ENCODE measurements at places on chromosomes 2 and 18.
A peak's percentile ranks its signal among the peaks of the same experiment; 100 is the strongest.

DNA sequence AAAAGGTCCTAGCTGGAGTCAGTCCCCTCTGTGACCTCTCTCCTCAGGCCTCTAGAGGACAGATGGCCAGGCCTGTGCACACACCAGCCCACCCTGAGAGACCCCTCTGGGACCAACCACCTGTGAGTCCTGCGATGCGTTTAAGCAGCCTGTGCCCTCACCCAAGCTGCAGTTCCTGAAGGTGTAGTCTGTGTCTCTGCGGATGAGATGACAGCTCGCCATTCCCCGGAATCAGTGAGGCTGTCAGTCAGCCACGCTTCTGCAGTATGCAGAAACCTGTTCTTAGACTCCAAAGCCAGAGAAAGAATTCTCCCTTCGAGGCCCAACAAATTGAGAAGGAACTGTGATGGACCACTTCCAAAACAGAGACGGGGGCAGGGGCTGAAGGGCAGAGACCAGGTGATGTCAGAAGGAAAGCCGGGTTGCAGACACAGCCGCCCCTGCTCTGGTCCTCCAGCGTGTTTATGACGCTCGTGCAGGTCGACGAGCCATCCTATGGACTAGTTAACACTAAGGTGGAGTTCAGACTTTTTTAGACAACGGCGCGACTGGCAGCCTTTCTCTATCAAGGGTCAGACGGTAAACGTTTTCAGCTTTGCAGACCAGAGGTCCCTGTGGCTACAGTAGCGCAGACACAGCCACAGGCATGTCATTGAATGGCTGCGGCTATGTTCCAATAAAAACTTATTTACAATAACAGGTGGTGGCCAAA is 10.2 kb downstream of the MTERF4 start:
- no peak for DNase-seq

DNA sequence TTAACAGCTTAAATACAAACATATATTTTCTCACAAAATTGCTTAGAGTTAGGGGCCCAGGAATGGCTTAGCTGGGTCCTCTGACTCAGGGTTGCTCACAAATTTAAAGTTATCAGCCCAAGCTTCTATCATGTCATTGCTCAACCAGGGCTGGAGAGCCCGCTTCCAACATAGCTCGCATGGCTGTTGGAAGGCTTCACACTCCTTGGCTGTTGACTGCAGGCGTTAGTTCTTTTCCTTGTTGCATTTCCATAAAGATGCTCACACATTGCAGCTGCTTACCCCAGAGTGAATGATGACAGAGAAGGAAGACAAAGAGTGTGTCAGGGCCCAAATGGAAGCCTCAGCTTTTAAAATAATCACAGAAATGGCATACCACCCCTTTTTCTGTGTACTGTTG is 62.9 kb upstream of the TFPI start:
- DNase-seq, result no peak

DNA sequence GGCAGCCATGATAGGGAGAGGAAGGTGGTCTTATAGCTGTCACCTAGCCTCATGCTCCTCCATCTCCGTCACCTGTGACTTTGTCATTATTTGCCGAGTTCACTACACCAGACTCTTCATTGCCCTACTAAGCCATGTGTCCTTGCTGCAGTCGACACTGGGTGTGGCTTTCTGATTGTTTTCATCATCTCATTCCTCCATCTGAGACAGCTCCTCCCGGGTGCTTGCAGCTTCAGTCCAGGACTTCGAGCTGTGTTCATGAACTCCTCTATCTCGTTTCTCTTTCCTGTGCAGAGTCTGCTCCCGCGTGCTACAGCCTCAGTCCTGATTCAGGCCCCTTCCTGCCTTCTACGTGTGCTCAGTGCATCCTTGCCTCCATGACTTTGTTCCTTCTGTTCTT is 295.1 kb upstream of the TNP1 start:
- no peak for DNase-seq

DNA sequence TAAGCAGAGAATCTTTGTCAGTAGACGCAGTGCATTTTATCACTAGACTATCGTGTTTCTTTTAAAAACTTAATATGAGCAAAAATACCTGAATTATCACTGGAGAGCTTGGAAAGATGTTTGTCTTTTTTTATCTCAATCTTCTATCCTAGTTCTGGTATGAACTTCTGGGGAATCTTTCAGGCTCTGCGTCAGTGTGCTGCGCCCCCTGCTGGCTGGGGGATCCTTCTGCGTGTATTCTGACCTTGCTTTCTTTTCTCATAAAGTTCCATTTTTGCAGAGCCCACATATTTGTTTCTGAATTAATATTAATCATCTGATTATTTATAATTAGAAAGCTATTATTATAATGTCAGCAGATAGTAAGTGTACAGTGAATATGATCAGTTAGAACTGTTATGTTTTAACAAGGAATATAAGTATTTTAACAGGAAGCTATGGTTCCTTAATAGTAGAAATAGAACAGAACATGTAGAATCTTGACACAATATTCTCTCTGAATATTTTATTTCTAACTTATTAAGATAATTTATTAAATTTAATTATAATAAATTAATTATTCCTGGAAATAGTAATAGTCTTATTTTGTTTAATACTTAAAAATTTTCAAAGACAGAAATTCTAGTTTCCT is 945.0 kb upstream of the CRIM1 start:
- DNase-seq, result peak; percentile 18

- no peak for DNase-seq
Observed at GRCh38 chr2:224272237-224272910, 129.5 kb downstream of the FAM124B start.

DNA sequence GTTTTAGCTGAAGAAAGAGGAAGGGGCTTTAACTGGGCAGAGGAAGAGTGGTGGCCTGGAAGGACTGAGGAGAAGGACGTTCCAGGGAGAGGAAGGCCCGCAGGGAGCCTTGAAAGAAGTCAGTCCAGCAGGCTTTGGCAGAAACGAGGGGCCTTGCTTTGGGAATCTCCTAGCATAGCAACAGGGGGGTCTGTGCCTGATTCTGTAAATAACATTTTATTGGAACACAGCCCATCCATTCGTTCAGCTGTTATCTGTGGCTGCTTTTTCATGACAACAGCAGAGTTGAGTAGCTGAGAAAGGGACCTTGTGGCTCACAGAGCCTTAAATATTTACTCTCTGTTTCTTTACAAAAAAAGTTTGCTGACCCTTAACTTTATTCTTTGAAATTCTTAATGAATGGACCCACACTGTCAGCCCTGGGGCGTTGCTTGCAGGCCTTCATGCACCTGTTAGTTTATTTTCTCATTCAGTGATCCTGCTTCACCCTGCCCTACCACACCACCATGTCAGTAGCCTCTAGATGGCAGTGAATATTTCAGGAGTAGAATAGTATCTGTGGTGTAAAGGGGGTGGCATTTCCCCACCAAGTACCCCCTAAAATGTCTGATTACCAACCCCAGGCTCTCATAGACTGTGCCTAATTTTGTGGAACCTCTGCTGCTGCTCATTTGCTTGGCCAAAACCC is 61.0 kb downstream of the MGAT5 start:
- no peak for DNase-seq

GRCh38 chr18:8908792-8909510 is 193.5 kb upstream of the NDUFV2 start:
- no peak for DNase-seq

- DNase-seq, result no peak
Observed at GRCh38 chr2:144079803-144080202, 440.1 kb downstream of the ZEB2 start.

- DNase-seq, result no peak
Observed at GRCh38 chr2:25664183-25664964, 9.0 kb downstream of the DTNB start.

GRCh38 chr2:44943693-44944101 is 2.2 kb downstream of the SIX3 start:
- no peak for DNase-seq

GRCh38 chr2:175687465-175687864 is 314.6 kb downstream of the LNPK start:
- DNase-seq, result no peak

DNA sequence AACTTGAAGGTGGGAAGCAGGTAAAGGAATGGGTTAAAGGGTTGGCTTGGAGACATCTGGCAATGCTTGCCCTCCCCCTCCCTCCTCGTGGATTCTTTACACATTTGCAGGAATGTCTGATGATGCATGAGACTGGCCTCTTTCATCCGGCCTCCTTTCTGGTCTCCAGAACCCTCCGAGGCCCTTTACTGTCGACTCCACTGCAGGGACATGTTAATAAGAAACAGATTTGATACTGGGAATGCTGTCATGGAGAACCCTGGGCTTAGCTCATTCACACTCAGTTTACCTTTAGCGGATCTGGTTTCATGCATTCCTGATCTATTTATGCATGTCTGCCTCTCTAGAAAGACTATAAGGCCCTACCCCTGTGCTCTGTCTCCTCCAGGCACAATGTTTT is 238.7 kb downstream of the TGIF1 start:
- no peak for DNase-seq

Data from activated T-helper 9 cell treated with anti-CD3 and anti-CD28 coated beads, Interleukin-2, amount 50 U/mL, for 16 hours (primary cell).